ENCODE measurements at places on chromosomes 2 and 18. TPM values are rescaled to one million over a fixed set of nuclear protein-coding genes. Genes with fewer than 3 reads are reported as not detected.

The GPBAR1 gene
- 0.46 TPM for total RNA-seq

The CRYBA2 gene
- not detected for total RNA-seq

The CRACDL gene
- 0.12 TPM for total RNA-seq

The CCDC142 gene
- 25.3 TPM for total RNA-seq

The SLC9A4 gene
- total RNA-seq, result 0.07 TPM

The KLHL29 gene
- total RNA-seq, result 4.7 TPM

The ANO7 gene
- total RNA-seq, result 0.27 TPM

DNA sequence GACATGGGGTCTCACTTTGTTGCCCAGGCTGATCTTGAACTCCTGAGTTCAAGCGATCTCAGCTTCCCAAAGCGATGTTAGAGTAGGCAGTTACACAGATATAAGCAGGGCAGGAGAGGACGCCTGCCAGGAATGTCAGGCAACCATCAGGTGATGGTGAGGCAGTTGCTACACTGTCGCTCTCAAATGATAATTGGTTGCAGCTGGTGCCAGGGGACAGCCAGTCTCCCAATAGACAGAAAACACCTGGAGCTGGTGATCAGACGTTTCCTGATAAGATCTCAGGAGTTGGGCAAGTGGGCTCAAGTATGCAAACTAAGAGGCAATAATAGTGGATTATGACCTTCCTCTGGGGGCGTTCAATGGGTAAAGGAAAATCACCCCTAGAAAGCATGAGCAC lies 163.1 kb upstream of the RGPD4 start:
- no peak for DNase-seq

DNA sequence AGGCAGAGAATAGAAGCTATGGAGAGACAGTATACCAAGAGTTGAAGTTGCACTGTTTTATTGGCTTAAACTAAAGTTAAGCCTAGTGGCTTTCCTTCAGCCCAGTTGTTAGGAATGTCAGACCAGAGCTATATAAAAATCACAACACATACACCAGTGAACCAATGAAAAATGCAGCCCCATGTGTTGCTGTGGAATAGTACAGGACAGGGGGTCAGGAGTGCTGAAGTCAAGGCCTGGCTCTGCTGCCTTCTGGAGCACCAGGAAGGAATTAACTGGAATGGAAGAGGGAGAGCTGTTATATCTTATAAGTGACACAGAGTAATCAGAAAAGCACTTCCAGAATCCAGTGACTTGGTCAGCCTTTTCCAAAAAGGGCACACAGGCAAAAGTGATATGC lies 58.9 kb downstream of the OSR1 start:
- no peak for DNase-seq

DNA sequence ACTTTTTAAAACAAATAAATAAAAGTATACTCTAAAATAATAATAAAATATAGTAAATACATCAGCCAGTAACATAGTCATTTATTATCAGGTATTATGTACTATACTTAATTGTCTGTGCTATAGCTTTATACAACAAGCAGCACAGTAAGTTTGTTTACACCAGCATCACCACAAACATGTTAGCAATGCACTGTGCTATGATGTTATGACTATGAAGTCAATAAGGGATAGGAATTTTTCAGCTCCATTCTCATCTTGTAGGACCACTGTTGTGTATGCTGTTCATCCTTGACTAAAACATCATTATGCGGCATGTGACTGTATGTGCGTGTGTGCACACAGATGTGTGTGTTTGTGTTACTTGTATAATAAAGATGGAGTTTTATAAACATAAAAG lies 137.5 kb downstream of the LYPD6B start:
- DNase-seq, result no peak

DNA sequence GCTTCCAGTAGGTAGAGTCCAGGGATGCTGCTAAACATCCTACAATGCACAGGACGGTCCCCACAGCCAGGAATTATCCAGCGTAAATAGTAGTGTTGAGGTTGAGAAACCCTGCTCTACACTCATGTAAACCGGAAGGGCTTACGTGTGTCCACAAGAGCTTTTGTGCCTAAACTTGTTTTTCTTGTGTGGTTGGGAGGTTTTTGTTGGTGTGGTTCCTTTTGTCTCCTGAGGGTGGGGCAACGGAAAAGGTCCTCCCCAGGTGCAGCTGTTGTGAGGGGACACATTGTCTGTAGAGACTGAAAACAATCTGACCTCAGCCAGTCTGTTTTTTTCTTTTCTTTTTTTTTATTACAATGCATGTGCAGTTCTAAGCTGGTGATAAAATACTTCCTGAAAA lies 72.7 kb upstream of the MGAT5 start:
- DNase-seq, result no peak

- no peak for DNase-seq
These were observed 26.4 kb upstream of the ATRAID start for GRCh38 chr2:27185331-27186026.

- DNase-seq, result peak; percentile 65
These were observed 1.0 kb upstream of the PEX13 start for GRCh38 chr2:61016392-61017002.

DNA sequence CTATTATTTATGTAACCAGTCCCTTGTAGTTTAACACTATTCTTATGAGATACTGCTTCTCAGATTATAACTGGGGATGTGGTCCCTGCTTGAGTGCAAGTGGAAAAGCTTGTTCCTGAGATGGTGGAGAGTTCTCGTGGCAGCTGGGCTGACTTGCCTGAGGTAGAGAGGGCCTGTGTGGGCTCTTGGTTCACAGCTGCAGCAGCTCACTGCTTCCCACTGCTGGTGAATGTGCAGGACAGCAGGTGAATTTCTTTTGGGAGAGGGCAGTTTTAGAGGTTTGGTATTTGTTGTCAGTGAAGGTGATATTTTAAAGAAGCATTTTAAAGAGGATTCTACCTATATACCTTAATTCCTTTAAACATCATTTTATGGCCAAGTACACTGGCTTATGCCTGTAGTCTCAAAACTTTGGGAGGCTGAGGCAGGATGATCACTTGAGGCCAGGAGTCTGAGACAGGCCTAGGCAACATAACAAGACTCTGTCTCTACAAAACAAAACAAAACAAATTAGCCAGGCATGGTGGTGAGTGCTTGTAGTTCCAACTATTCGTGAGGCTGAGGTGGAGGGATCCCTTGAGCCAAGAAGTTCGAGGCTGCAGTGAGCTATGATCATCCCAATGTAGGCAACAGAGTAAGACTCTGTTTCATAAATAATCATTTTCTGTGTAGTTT lies 94.8 kb downstream of the MTA3 start:
- DNase-seq, result no peak

DNA sequence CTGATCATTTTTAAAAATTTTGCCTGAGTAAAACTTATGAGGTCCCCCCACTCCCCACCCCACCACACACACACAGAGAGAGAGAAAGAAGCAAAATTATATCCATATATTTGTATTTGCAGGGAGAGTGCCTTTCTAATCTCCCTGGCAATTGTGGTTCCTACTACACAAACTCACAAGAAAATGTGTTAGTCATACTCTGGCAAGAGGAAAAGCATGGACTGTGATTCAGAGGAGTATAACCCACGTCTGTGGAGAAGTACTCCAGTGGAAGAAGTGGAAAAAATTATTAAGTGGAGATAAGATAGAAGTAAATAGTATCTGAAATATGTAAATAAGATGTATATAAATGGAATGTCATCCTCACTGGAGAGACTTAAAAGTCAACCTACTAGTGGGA lies 114.0 kb downstream of the DSEL start:
- no peak for DNase-seq

DNA sequence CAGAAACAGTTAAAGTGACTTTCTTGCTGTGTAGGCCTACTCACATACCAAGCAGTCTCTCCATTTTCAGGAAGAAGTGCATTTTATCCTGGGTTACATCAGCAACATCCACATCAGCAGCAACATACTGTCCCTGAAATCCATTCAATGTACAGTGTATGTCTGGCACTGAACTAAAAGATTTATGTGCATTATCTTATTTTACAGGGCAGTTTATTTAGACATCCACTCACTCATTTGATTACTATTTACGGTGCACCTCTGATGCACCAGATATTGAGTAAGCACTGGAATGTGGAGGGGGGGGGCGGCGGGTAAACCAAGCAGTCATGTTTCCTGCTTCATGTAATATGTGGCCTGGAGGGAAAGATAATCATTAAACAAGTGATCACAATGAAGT lies 1128.2 kb downstream of the BCL11A start:
- no peak for DNase-seq

DNA sequence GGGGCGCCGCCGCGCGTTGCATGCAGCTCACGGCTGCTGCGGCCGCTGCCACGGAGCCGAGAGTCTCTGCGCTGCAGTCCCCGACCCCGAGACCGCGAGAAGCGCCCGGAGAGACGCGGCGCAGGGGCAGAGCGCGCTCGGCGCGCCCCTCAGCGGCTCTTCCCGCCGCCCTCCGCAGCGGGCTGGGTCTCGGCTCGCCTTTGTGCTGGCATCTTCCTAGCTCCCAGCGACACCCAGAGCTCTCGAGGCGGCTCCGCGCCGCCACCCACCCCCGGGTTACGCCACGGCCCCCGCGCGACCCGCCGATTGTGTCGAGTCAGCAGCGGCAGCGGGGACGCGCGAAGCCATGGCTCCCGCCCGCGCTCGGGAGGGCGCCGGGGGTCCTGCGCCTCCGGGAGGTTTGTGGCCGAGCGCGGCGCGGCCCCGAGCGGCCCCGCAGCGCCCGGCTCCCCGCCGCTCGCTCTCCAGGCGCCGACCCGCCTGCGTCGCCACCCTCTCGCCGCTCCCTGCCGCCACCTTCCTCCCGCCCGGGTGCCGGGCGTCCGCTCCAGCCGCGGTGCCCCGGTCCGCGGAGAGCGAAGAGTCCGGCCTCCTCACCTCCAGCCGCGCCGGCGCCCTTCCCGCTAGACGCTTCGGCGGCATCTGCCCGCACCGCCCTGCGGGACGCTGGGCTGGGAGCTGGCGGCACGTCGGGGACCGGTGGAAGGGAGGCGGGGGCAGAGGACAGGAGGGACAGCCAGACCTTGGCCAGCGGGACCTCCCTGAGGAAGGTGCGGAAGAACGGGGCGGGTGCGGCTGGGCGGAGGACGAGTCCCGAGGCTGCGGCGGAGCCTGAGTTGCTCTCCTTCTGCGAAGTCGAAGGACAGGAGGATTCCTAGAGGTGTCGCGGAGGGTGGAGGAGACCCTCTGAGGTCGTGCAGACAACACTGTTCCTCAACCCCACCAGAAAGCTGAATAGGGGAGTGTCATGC lies 46.3 kb upstream of the CCDC150 start:
- no peak for DNase-seq

GRCh38 chr2:4272261-4272858 lies 569.0 kb downstream of the DCDC2C start:
- no peak for DNase-seq

DNA sequence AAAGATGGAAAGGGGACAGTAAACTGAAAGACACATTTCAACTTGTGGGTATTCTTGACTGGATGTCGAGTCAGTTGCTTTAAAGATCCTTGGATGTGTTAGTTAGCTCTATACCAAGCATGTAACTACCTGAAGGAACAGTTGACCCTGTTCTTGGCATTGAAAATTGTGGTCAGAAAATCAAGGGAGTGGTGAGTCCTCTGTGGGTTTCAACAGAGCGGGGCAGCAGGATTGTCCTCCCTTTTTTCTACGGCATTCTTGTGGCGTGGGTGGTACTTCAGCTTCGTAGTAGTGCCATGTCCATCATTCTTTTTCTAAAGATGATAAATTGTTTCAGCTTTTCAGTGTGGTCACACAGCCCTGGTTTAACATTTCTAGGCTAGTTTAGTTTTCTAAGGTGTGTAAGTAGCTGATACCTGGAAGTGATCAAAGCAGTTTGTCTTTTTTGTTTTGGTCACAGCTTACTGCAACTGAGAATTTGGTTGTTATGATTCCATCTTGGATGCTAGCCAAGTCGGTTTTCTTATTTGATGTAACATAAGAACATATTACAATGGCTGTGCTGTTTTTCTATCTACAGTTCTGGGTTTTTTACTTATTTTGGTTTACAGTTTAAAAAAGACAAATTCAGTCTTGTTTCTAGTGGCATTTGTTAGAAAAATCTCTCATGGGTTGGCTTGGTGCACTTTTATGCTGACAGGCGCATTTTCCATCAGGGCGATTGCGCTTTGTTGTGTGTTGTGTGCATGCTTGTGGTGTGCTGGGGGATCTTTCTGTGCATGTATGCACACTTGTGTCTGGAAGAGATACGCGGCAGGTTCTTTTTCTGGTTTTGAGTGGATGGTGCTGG lies 84.7 kb downstream of the ZNF407 start:
- DNase-seq, result no peak

DNA sequence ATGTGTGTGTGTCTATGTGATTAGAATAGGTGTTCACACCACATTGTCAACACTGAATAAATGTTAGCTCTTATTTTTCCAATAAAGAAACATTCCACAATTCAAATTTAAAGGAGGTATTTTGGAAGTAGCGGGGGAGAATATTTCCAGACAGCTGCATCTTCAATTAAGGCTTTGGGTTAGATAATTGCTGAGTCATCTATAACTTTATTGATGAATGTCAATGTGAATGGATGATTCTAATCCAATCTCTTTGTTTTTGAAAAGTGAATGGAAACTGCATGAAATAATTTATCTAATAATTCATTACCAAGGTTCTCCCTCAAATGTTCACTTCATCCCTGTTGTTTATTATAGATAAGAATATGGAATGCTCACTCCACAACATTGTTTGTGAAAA lies 625.2 kb downstream of the IRS1 start:
- no peak for DNase-seq

DNA sequence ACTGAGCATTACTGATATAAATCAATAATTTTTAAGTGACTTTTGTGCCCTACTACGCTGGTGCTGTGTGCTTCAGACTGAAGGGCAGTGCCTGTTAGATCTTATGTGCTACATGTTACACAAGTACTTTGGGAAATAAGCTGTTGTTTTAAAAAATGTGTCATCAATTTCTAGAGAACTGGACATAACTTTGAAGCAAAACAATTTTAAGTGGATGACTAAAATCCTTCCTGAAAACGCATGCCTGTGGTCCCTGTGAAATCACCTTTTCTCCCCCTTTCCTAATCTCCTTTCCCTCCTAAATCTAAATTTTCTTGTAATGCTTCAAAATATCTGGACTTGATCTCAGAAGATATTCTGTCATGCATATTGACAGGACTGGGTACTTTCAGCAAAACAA lies 7.1 kb upstream of the IL1RL1 start:
- DNase-seq, result no peak

DNA sequence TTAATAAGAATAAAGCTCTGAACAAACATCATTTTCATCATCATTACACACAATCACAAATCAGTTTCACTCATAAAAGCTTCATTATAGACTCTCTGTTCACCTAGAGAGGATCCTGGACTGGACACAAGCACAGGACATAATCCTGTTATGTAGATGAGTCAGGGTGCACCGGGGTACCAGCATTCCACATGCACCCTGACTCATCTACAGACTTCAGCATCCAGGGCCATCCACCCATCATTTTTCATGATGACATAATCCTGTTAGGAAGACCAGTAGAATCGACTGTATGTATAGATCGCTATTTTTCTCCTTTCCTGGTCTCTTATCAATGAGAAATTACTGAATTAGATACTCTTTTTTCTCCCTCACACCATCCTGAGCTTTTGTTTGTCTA lies 73.7 kb upstream of the PIK3C3 start:
- DNase-seq, result no peak

GRCh38 chr2:19812166-19812565 lies 89.6 kb downstream of the TTC32 start:
- DNase-seq, result no peak
